ENCODE measurements at places on chromosomes 1 and 21.
A peak's percentile ranks its signal among the peaks of the same experiment; 100 is the strongest.

DNA sequence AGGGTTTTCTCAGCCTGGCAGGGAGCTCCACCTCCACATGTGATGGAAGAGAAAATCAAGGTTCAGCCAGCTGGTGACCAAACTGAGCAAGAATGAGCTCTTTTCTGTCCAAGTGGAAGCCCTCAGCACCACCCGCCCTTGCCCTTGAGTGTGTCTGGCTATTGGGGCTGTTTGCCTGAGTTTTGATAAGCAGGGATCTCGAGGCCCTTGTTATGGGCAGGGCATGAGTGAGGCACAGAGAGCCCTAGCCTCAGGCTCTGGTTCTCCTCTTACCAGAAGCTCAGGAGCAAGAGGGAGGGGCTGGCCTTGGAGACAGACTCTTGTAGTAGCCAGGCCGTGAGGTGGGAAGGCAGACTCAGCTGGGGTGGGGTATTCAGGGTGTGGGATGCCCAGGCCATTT lies 37.5 kb upstream of the ARF1 start:
- no peak for ATAC-seq

DNA sequence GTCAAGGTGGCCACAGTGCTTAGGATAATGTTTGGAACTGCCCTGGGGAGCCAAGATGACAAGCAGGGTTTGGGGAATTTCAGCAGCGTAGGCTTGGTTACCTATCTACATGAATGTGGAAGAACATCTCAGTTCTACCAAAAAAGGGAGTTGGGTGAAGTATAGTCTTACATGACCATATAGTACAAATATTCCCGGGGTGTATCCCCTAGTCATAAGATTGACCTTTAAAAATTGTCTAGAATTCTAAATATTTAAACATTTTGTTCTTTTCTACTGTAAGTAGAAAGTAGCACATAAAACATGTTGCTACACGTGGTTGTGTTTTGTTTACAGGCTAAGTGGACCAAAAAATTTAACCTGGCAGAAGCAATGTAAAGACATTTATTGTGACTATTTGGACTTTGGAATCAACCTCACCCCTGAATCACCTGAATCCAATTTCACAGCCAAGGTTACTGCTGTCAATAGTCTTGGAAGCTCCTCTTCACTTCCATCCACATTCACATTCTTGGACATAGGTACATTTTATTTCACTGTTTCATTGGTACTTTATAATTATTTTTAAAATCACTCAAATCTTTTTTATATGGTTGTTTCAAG lies 20.3 kb downstream of the IL12RB2 start:
- no peak for ATAC-seq

- ATAC-seq = no peak
Measured at GRCh38 chr1:15388201-15388880, 21.3 kb upstream of the EFHD2 start.

DNA sequence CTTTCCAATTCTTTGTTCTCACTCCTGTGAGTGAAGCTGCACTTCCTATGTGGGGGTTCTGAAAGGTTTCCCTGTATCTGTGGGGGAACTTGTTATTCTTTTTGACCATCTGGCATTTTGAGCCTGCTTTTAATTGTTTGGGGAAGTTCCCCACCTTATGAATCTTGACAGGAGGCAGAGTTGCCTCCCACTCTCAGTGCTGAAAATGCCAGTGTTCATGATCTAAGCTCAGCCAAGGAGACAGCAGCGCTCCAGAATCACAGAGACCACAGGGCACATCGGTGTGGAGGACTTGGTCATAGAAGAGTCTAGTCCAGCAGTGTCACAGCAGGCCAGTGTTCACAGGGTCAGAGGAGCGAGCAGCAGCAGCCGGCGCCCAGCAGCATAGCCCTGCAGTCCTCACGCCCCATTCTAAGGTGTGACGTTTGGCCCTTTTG lies 63.8 kb upstream of the PRDX6 start:
- ATAC-seq = no peak

GRCh38 chr1:11147197-11147770 lies 41.9 kb upstream of the ANGPTL7 start:
- ATAC-seq = peak; percentile 74

DNA sequence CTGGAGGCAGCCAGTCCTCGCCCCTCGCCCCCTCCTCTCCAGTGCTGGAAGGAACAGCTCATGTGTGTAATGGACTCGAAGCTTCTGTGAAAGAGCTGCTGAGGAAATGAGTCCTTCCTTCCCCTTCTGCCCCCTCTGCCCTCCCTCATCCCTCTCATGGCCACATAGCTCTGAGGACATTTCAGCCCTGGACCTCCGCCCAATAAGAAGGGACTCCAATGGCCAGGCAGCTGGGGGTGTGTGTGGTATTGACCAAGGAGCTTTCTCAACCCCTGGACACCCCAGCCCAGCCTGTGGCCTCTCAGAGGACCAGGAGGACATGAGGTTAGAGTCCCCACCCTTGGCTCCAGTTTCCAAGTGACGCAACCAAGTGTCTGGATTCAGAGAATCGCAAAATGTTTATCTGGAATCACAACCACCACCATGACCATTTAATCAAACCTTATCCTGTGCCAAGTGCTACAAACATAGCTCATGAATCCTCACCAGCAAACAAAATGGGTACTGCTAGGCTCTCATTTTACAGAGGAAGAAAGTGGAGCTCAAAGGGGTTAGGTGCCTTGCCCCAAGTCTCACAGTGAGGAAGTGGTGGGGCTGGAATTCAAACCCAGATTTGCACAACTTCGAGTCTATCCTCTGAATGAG lies 47.8 kb upstream of the ECE1 start:
- no peak for ATAC-seq

DNA sequence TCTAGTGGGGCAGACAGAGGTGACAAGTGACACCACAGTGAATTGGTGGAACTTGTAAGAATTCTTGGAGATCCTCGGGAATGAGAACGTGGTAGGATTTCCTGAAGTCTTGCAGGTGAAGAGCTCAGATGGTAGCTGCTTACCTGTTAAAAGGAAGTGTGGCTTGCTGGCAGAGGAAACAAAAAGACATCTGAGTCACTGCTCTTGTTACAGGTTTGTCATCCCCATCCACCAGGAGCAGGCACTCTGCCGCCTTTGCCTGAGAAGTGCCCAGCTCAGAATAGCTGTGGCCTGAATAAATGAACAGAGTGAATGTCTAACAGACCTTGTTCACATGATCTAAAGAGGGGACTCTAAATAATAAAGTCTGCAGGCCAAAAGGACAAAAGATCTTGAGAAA lies 12.3 kb upstream of the ZSCAN20 start:
- ATAC-seq = no peak

DNA sequence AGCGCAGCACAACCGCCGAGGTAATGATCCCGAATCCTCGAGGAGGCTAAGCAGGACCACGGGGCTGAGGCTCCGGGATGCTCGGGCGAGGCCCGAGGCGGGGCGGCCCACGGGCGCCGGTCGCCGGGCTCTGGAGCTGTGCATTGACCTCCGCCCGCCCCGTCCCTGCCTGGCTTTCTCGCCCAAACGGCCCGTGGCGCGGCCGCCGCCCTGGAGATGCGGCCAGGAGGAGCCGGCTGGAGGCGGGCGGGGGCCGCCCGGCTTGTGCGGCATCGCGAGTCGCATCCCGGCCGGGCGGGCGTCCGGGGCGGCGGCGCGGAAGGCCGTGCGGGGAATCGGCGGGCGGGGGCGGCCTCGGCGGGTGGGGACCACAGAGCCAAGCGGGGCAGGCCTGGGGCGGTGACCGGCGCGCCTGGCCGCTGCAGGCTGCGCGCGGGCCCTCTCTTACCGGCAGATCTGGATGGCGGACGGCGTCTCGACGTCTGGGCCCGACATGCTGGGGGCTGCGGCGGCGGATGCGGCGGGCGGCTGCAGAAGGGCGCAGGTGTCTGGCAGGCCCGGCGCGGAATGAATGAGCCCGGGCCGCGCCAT lies 663 bp downstream of the ACOT7 start:
- ATAC-seq = peak; percentile 16

- ATAC-seq = peak; percentile 48
Measured at GRCh38 chr1:1069056-1069710, 4.9 kb downstream of the RNF223 start.

- no peak for ATAC-seq
Measured at GRCh38 chr21:25759573-25759972, 24.8 kb downstream of the GABPA start.

DNA sequence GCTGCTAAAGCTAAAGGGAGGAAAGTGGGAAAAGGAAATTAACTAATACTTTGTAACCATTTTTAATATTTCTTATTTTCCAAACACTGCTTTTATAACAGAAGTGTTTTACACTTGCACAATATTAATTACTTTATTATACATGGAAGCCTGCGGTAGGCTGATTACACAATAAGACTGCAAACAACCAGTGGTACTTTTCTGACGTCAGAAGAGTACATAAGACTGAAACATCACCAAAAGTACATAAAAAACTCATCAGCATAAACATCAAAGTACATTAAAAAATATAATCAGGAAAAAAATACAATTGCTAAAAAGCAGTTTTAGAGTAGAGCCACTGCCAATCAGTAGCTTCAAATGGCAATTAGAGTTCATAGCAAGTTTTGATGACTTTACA lies 4.6 kb downstream of the ZNF281 start:
- ATAC-seq = no peak

All from SK-N-SH treated with all-trans-retinoic acid at 6 μM for 48 hours (cell line).